Stimulated activated CD8-positive, alpha-beta memory T cell treated with anti-CD3 and anti-CD28 coated beads, Interleukin-4, amount 100 ng/mL, for 1 hour (primary cell): ENCODE measurements at places on chromosomes 2 and 18.

DNA sequence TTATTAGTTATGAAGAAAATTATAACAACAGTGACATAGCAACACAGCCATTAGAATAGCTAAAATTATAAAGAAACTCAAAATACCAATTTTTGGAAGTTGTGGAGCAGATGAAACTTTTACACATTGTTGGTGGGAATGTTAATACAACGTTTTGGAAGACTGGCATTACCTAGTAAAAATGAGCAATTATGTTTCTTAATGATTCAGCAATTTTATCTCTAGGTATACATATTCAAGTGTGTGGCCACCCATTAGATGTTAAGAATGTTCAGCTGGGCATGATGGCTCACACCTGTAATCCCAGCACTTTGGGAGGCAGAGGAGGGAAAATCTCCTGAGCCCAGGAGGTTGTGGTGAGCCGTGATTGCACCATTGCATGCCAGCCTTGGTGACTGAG, 78.8 kb downstream of the INSIG2 start:
- no peak for DNase-seq

GRCh38 chr2:8412082-8412481, 269.8 kb upstream of the ID2 start:
- DNase-seq = no peak

DNA sequence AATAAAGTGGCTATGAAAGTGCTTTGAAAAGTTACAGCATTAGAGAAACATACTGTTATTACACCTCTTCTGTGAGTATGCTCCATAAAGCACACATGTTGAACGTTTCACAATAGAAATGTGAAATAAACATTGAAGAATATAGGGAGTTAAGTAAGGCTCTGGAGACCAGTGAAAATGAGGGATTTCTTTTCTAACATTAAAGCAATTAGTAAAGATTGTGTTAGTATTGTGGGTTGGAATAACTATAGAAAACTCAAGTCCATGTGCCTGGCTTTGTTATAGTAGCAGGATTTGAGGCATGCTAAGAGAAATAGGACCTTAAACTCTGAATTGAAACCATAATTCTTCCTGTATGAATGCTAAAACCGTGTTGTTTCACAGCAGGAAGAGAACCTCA, 63.1 kb downstream of the GLS start:
- no peak for DNase-seq

DNA sequence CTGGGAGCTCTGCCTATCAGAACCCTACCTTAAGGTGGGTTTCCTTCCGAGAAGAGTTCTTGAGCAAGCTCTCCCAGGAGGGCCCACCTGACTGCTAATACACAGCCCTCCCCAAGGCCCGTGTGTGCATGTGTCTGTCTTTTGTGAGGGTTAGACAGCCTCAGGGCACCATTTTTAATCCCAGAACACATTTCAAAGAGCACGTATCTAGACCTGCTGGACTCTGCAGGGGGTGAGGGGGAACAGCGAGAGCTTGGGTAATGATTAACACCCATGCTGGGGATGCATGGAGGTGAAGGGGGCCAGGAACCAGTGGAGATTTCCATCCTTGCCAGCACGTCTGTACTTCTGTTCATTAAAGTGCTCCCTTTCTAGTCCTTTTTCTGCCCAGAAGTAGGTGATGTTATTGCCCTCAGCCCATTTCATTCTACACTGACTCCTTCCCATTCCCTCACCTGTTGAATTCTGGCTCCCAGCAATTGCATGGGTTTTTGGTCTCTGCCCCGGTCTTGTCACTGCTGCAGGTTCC, 6.5 kb downstream of the TMEM37 start:
- no peak for DNase-seq

GRCh38 chr18:29596959-29597358, 1420.0 kb upstream of the CDH2 start:
- no peak for DNase-seq

- DNase-seq = no peak
These were observed 41.0 kb downstream of the CROCC2 start for GRCh38 chr2:240947176-240947575.

GRCh38 chr2:70069049-70069448, 18.2 kb upstream of the PCBP1 start:
- no peak for DNase-seq
